ENCODE measurements at places on chromosomes 2 and 18. TPM values are rescaled to one million over a fixed set of nuclear protein-coding genes. Genes with fewer than 3 reads are reported as not detected.

GRCh38 chr2:73292906-73293533 lies 328 bp downstream of the EGR4 start:
- no peak for DNase-seq

- DNase-seq = no peak
These were observed 226.6 kb downstream of the MEIS1 start for GRCh38 chr2:66661253-66662173.

- DNase-seq = no peak
These were observed 12.2 kb downstream of the CNDP2 start for GRCh38 chr18:74508366-74508765.

The MORN2 gene
- 14.8 TPM for total RNA-seq

The LINC00305 gene
- not detected for total RNA-seq

Measured in left lung (tissue), 14 donors.